ENCODE measurements at places on chromosomes 5 and 9.

GRCh38 chr5:154844809-154845208 lies 5.6 kb downstream of the FAXDC2 start:
- DNase-seq, result no peak

DNA sequence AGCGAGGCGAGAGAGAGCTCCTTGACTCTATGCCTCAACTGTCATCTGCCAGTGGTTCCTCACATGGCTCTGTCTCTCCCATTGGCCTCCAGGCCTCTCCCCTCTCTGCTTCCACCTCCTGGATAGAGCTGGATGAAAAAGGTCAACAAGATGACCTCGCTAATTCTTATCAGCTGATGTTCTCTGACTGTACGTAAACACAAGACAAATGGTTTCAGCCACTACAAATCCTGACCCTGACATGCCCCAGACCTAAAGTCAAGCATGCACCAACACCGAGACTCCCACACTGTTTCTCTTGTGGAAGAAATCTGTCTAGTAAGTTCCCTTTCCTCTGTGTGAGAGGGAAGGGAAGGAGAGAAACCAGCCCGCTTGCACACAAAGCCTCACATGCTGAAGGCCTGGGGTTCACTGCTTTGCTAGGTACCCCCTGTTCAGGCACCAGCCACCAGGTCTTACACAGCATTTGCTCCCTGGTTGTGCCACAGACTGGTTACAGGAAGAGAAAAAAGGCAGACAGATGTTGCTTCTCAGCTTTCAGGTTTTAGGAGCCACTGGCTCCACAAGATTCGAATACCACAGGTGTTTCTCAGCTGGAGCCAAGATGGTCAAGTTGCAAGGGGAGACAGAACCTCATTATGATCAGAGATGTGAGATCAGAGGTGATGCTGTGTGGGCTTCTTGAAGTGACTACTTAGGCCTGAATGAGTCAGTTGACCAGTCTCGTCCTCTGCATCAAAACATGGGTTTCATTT lies 592.5 kb downstream of the CCDC171 start:
- no peak for DNase-seq

- DNase-seq, result no peak
Measured at GRCh38 chr9:122463828-122464632, 13.7 kb downstream of the OR1J1 start.

DNA sequence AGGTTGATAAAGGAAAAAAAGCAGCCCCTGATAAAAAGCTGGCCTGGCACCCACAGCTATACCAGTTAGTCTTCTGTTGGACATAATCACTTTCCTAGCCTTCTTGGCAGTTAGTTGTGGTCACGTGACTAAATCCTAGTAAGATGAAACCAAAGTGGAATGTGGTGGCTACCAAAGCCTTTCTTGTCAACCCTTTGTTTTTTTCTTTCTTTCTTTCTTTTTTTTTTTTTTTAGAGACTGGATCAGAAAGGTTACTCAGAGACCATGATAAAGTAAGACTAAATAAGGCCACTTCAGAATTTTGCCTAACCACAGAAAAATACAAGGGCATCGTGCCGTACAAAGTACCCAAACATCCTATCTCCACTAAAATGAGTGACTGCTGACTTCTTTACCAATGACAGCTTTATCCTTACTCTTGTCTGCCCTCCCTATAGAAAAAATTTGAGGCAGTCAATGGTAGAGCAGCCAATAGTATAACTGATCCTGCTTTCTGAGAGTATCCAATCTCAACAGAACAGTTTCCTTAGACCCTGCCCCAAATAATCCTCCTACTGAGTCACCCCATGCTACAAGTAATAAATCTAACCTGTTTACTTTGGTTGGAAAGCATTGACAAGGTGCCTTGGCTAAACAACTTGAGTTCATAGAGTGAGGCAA lies 14.2 kb upstream of the KIF27 start:
- DNase-seq, result no peak

DNA sequence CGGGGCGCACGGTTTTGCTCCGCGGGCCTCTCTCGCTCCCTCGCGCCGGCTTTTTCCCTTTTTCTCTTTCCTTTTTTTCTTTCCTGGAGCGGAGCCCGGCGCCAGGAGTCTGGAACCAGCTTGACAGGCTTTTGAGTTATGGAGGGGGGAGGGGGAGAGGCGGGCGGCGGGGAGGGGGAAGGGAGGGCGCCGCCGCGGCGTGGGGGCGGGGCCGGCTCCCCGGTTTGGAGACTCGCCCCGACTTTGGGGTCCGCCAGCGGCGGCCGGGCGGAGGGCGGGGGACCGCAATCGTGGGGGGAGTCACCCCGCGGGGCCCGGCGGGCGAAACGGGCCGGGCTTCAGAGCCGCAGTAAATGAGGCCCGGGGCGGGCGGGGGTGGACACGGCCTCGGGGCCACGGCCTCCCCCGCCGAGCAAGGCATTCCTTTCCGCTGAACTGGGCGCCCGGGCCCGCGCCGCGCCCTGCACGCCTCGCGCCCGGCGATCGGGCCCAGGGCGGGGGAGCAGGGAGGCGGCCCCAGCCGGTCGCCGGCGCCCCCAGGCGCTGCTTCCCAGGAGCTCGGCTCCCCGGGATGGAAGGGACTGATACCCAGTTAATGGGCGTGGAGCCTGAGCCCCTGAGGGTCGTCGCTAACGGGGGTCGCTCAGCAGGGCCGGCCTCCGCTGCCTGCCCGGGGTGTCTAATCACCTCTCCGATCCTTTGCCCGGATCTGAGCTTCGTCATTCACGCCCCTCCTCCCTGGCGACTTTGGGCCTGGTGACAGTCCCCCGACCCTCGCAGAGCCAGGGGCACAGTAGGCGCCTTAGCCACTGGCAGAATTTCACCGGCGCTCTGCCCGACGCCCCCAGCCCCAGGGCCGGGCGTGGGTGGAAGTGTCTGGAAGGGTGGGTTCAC lies 138.1 kb downstream of the C9orf50 start:
- no peak for DNase-seq

GRCh38 chr5:58153255-58153654 lies 306.6 kb downstream of the PLK2 start:
- no peak for DNase-seq

GRCh38 chr5:10920400-10920799 lies 159.4 kb upstream of the DAP start:
- no peak for DNase-seq

DNA sequence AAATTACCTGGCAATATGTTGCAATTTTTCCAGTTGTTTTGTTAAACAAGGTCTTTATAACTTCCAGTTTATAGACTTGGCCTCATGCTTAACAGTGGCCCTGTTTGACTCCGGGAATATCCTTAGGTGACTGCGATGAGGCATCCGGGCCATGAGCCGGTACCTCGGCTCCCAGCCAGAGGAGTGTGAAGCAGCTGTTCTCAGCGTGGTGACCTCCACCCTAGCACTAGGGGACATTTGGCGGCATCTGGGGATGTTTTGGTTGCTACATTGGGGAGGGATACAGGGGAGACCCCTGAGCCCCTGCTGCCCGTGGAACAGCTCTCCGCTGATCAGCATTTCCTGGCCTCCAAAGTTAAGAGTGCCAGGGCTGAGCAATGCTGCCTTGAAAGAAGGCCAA lies 533.4 kb downstream of the IRX1 start:
- DNase-seq, result no peak

GRCh38 chr9:105187781-105188180 lies 56.7 kb upstream of the SLC44A1 start:
- DNase-seq, result no peak

DNA sequence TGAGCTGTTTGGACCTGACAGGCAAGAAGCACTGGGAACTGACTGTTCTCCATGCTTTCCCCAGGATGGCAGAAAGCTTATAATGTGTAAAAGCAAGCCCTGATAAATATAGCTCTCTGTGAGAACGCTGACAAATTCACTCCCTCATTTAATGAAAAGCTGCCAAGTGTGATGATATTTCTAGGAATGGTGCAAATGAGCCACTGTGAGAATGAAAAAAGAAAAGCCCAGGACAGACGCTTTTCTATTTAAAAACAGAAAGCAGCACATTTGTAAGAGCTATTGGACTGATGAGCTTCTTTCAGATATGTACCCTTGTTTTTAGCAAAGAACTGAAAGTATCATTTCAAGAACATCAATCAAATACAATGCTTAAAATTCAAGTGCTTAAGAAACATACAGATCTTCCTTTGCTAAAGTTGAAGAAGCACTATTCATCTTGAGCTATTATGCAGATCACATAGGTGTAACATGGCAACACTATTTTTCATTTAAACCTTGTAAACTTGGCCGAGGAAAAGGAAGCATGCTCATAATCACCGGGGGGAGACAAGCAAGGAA lies 842.6 kb upstream of the ACO1 start:
- DNase-seq, result no peak

DNA sequence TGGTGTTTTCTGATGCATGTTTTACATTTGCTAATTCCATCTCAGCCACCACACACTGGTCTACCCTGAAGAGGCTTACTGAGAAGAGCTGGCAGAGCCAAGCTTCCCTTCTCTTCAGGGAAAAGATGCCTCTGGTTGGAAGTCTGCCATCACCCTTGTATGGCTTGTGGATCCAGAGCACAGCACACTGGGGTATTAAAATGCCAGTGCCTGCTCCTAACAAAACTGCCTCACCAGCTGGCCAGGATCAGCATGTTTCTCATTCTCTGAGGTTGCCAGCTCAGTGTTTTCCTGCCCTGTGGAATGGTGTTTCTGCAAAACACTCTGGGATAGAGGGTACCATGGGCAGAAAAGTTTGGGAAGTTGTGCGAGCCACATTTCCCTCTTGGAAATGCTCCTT lies 31.6 kb upstream of the ZNF618 start:
- no peak for DNase-seq

GRCh38 chr5:56849671-56850070 lies 34.3 kb downstream of the MAP3K1 start:
- no peak for DNase-seq

- no peak for DNase-seq
Measured at GRCh38 chr5:64958757-64959391, 190.1 kb downstream of the CWC27 start.

GRCh38 chr5:168424594-168425323 lies 61.5 kb upstream of the RARS1 start:
- DNase-seq, result no peak

DNA sequence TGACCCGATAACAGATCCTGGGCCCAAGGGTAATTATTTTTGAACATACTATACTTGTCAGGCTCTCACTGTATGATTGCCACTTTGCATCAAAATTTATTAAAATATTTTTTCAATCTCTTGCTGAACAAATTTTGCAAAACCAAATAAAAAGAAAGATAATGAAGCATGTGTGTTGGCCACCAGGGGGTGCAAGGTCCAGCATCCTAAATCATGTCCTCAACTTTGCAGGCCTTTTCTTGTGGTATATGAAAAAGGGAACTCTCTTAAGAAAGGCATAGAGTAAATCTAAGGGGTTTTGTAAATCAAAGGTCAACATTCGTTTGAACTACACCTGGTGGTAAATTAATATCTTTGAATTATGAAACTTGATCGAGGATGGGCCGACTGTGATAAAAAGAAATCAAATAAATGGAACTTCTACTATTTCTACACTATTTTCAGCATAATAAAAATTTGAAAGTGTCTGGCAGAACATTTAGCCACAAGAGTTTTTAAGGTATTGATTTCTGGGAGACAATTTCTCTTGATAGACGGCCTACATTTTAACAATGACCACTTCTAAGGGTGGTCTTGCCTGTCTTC lies 676.5 kb downstream of the DMRTA1 start:
- no peak for DNase-seq

DNA sequence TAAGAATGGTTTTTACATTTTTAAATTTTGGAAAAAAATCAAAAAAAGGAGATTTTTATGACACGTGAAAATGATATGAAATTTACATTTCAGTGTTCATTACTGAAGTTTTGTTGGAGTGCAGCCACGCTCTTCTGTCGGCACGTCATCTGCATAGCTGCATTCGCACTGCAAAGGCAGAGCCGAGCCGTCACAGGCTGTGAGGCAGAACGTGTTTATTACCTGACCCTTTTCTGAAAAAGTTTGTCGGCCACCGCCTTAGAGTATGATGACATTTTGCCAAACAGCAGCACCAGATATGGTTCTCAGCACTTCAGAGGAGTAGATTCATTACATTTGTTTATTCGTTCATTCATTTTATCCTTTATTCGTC lies 24.1 kb downstream of the HRH2 start:
- no peak for DNase-seq

GRCh38 chr5:159002171-159002570 lies 97.5 kb downstream of the EBF1 start:
- DNase-seq, result no peak

DNA sequence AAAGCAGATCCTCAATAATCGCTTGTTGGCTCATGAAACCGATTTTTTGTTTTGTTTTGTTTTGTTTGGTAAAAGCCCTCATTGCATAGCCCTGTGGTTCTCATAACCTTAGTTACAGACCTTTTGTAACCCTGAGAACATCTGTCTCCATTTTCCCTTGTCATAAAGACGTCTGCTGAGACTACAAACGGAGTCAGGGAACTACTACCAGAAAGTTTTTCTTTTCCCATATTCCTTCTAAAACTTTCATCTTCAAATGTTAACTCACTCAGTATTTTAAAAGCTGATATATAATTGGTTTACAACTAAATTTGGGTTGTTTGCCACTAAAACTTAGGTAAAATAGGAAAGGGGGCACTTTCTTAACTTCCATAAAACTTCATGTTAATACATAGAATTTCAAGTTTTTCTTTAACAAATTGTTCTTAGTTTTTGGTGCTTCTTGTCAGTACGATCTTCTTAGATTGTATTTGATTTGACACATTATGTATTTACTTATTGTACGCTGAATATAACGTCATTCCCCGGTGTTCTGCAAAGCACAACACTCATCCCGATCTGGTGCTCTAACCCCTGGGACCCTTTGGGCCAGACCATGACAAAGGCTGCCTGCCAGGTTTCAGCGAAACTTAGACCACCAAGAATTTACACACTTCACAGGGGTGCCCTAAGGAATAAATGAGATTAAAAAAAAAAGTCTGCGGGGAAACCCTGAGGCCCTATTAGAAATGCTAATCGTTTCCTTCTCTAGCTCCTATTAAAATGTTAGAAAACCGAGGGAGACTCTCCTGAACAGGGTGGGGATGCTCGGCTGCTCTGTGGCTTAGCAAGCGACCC lies 1.1 kb upstream of the ANP32B start:
- DNase-seq, result no peak

DNA sequence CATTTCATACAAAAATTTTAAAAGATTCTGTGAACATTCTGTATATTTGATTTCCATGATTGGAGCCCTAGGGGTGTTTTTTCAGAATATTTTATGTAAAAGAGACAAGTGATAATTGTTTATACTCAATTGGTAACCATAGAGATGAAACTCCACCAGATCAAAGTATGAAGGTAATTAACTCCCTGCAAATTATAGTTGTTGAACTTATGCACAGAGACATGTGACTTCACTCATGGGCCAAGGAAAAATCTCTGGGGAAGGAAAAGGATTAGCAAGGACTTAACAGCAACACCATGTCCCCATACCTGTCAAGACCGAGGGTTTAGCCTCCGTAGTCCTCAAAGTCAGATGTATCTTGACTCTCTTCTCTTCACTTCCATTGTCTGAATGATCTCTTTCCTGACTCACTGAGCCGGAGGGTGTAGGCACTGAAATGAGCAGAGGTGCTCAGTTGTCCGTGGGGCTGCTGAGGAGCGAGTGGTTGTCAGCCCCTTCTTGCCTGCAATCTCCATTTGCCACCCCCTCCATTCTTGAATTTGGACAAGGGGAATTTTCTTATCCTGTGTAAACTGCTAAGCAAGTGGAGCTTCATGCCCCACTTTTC lies 17.5 kb upstream of the CXCL14 start:
- no peak for DNase-seq

- no peak for DNase-seq
Measured at GRCh38 chr9:131062969-131063368, 33.4 kb upstream of the AIF1L start.
